ENCODE measurements at places on chromosomes 7 and 10.
A peak's percentile ranks its signal among the peaks of the same experiment; 100 is the strongest.

- no peak for DNase-seq
Observed at GRCh38 chr7:100888291-100888987, 1.1 kb downstream of the UFSP1 start.

DNA sequence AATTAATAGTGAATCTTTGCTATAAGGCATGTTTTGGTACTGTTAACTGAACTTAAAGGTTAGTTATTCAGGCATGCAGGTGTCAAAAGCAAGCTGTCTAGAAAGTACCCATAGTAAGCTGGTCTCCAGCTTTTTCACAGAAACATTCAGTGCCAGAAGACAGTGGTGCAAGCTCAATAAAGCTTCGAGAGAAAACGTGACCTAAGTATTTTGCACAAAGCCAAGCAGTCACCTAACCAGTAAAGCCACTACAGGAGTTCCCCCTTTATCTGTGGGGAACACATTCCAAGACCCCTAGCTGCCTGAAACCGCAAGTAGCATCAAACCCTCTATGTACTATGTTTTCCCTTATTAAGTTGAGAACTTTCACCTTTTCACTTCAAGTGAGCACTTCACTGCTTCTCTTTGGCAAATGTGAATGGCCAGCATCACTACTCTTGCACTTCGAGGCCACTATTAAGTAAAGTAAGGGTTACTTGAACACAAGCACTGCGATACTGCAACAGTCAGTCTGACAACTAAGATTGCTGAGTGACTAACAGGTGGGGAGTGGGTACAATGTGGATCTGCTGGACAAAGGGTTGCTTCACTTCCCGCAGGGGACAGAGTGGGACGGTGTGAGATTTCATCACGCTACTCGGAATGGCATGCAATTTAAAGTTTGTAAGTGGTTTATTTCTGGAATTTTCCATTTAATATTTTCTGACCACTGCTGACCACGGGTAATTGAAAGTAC, 253.8 kb upstream of the YAE1 start:
- no peak for DNase-seq

DNA sequence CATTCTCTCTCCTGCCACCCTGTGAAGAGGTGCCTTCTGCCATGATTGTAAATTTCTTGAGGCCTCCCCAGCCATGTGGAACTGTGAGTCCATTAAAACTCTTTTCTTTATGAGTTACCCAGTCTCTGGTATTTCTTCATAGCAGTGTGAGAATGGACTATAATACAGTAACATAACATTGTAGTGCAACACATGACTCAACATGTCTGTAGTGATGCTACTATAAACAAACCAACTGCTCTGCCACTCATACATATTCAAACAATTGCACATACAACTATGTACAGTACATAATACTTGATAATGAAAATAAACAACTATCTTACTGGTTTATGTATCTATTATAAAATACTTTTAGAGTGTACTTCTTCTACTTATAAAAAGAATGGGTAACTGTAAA, 7.1 kb downstream of the ATOH7 start:
- DNase-seq: peak; percentile 60

DNA sequence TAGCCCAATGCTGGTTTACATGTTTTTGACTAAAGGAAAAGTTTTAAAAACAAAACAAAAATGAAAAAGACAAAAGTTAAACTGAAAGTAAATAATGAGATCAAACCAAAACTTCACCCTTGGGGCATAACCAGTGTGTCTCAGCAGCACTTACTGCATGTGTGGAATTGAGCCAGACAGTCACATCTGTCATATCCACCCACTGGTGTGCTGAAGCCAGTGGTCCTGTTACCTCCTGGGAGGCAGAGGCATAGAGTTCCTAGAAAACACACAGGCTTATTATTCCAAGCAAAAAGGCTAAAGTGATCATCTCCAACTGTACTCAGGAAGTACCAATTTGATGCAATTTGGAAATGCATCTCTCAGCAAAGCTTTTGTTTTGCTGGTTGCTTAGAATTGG, 40.4 kb downstream of the ASAH2 start:
- no peak for DNase-seq

- DNase-seq: no peak
Observed at GRCh38 chr10:86331861-86332260, 34.7 kb downstream of the GRID1 start.
